ENCODE measurements at places on chromosomes 12 and 14.

- no peak for DNase-seq
These were observed 5.6 kb downstream of the CD9 start for GRCh38 chr12:6205761-6206160.

DNA sequence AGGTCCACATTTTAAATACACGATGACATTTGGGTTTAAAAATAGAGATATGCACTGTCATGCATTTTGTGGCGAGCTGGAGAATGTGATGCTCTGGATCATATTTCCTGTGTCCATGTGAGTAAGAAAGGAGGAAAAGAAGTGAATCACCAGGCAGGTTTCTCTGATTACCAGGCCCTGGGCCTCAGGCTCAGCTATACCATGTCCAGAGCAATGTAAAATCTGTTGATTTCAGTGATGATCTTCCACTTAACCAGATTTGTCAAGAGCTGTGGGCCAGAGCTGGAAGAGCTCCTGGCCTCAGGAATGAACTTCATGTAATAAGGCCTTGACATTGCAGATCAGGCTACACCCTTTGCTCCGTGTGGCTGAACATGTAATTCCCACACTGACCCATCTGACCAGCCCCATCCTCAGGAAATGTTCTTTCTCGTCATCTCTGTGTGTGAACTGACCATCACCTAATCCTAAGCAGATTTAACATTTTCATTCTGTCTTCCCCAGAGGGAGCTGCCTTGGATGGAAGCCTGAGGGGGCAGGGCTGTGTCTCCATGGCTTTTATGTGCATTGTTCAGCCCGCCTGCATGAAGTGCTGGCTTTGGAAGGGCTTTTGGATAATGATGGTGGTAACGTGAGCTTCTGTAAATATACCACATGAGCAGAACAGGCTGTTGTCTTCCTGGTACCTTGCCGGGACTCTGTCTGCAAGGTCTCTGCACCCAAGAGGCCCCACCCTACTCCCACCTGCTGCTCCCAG lies 54.5 kb downstream of the CRACR2A start:
- DNase-seq, result no peak

DNA sequence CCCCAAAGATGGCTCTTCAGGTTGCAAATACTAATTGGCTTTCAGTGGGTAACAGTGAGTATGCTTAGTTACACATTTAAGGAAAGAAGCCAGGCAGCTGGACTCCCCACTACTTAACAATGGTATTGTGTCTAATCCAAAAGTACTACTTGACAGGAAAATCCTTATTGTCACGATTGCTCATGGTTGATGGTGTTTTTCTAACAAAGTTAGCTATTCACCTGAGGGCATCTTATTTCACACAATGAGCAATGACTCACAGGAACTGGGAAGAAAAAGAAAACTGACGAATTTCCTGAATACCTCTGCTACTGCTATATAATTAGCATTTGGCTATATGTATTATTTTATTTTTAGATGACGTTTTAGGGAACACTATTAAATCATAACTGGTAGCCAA lies 33.4 kb upstream of the ALG10 start:
- DNase-seq, result no peak

- DNase-seq, result no peak
These were observed 76.3 kb downstream of the SCAF11 start for GRCh38 chr12:45914090-45914489.

DNA sequence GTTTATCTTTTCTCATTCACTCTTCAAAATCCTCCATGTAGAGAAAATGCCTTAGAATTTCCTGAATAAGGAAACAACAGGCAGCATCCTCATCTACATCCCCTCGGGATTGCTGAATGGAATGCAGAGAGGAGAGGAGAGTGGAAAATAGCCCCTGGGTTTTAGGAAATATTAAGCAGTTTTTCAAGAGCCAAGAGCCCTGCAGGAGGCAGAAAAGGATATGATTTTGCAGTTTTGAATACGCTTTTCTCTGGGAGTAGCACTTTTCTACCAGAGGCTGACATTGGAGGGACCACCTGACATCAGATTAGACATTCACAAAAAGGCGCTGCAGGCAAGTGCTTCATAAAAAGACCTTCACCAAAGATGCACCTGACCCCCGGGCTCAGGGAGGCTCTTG lies 362.2 kb upstream of the SFSWAP start:
- no peak for DNase-seq

- DNase-seq, result peak; percentile 80
These were observed 3.9 kb upstream of the LRP1 start for GRCh38 chr12:57124261-57124877.

DNA sequence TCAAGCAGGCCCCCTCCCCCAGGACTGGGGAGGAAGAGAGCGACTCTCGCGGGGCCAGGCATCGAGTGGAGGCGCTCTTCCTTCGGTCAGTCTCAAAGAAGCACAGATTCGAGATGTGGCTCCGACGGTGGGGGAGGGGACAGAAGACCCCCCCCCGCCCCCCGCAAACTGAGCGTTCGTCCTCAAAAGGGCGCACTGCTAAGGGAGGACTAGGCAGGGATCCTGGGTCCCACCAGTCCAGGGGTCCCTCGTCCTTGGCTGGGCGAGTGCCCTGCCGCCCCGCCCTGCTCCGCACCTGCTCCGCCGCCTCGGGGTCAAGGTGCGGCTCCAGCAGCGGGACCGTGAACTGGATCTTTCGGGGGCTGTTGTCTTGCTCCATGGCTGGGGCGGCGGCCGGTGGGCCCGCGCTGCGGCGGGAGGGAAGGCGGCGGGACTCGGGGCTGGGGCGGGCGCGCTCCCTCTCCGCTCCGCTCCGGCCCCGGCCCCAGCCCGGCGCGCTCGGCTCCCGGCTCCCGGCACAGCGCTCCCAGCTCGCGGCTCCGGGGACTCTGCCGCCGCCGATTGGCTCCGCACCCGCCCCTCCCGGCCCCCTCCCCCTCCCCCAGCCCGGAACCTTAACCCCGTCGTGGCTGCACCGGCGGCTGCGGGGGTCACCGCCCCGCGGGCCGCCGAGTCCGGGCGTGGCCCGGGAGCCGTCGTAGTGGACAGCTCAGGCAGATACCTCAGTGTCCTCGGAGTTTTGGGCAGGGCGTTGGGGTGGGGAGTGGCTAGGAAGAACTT lies at the start of gene PPP1R1A:
Gene PPP1R1A, minus strand, starts transcription at position 550 of the 780 bp plus-strand sequence. Its CDS starts 171 bp downstream, at position 379.
- no peak for DNase-seq

- DNase-seq, result no peak
These were observed 618 bp downstream of the RBP5 start for GRCh38 chr12:7127916-7128626.

DNA sequence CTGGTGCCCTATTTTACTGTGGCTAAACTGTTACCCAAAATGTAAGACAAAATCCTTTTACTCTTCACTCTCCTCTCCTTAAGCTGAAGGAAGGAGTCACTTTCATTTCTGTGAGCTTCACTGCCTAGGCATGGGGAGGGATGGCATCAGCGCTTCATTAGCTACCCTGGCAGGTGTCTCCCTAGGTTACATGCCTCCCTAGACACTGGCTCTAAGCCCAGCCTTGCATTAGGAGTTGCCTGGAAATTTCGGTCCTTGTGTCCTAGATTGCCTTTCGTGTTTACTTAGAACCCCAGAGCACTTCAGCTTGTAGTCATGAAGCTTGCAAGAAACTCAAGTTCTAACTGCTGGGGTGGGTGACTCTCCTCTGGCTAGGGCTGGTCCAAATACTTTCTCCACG lies 520.5 kb upstream of the STXBP6 start:
- DNase-seq, result no peak

GRCh38 chr12:103799857-103800771 lies 40.9 kb downstream of the NT5DC3 start:
- no peak for DNase-seq

GRCh38 chr12:77189901-77190416 lies 124.6 kb upstream of the E2F7 start:
- DNase-seq, result no peak

DNA sequence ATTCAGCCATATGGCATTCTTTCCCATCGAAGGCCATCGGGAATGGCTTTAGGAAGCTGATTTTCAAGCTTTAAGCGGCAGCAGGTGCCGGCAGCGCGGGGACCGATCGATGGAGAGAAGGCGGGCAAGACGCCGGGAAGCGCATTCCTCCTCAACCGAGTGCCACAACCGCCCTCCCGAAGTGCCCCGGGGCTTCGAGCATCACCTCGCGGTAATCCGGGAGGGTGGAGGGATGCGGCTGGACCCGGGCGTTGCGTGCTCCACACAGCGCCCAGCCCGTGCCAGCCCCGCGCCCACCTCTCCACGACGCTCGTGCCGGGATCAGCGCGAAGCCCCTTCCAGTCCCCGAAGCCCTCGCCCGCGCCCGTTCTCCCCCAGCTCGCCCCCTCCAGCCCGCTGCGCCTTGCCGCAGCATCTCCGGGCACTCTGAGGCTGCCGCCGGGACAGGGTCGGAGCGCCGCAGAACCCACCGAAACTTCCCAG lies 3.2 kb downstream of the USP44 start:
- peak; percentile 35 for DNase-seq

DNA sequence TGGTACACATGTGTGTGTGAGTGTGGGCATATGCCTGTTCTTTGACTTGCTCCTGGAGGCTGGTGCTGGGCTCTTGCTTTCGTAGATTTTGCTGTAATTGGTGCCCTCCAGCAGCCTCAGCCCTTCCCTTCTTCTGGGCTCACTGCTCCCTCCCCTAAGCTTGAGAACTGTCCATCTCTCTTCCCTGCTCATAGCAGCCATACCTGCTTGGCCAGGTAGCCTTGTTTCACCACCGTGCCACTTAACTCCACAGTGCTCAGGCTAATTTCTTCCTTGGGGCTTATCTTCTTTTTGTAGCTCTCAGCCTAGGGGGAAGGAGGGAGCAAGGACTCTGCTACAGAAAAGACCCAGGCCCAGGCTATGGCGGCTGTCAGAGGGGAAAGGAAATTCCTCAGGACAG lies 19.8 kb downstream of the PLEK2 start:
- no peak for DNase-seq

DNA sequence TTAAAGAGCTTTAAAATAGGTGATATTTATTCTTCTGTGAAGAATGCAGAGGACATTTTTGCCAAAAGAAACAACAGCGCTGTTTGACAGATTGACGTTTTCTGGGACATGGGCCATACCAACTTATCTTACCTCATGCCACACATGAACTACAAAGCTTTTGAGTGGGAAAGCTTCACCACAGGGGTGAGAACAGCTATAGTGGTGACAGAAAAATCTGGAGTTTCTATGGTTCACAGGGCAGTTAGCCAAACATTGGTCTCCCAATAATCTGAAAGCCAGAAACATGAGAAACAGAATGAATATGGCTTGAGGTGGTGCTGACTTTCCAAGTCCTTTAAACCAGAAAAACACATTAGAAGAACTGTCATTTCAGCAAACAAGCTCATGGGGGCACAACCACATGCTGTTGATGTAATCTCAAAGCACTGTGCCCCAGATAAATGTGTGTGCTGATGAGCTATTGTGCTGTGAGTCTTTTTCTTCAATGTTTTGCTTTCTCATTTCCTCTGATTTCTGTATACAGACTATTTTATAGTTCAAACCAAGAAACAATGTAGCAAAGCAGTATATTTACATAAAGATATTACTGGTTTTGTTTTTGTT lies 905.4 kb downstream of the SLC16A7 start:
- no peak for DNase-seq

- DNase-seq, result no peak
These were observed 212.5 kb downstream of the CHST11 start for GRCh38 chr12:104669089-104669721.

- DNase-seq, result no peak
These were observed 117.1 kb downstream of the RPS6KA5 start for GRCh38 chr14:90943367-90943766.

DNA sequence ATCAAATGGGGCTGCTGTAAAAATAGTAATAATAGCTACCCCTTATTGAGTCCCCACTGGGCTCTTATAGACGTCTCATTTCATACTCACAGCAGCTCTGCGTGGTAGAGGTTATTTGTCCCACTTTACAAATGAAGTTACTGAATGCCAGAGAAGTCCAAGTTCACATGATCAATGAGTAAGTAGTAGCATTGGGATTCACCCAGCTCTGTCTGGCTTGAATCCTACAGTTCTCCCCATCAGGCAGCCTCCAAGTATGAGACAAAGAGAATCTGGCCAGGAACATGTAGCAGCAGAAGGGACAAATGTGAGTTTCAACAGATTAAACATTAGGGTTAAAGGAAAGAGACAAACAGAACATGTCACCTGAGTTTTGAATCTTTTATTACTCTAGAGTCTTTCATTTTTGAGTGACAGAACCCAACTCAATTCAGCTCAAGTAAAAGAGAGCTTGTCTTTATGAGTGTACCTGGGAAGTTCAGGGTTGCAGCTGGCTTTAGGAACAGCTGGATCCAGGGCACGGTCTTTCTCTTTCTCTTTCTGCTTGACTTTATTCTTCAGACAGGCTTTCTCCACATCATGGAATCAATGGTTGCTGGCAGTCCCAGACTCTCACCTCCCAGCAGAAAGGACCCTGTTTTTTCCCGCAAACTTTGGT lies 64.1 kb upstream of the JDP2 start:
- DNase-seq, result no peak

- no peak for DNase-seq
These were observed 510.4 kb downstream of the TMEM132D start for GRCh38 chr12:129393357-129393937.

DNA sequence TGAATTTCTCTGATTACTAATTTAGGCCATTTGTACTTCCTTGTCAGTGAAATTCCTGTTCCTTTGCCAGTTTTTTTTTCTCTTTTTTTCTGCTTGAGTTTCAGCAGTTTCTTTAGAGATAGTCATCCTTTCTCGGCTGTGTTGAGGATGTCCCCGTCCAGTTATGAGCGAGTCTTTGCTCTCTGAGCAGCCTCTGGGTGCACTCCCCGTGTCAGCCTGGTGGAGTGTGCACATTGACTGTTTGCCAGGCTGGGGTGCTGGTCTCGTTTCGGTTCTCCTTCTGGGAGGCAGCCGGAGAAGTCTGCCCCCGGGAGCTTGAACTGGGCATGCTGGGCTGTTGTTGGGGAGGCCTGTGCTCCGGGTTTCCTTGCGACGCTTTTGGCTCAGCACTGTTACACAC lies 3.0 kb downstream of the PACS2 start:
- peak; percentile 30 for DNase-seq

GRCh38 chr12:2414810-2415567 lies 362.2 kb downstream of the CACNA1C start:
- no peak for DNase-seq

DNA sequence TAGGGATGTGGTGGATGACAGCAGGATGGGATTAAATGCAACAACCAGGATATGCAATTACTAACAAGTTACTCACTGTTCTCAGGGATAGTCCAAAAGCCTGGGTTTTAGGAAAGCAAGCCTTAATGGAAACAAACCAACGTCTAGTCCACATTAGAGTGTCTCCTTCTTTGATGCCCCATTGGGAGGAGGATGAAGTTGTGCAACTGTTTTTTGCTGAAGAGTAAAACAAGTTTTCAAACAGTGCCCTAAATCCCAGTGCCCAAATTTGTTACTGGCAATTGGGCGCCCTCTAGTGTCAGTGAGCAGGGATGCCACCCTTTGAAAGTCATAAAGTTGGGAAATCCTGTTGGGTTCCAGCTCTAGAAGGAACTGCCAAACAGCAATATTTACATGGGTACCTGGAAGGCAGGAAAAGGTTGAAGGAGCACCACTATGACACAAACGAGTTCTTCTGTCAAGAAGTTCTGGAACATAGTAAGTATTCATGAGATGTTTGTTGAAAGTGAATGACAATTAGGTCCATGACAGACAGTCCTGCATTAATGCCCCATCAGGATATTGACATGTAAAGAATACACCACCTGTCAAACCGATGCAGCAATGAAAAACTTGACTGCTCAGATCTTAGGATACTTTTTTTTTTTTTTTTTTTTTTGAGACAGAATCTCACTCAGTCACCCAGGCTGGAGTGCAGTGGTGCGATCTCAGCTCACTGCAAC lies 11.1 kb upstream of the DPF3 start:
- DNase-seq, result peak; percentile 59

GRCh38 chr14:91401751-91402150 lies 15.9 kb downstream of the CCDC88C start:
- DNase-seq, result no peak

Data from activated CD4-positive, alpha-beta T cell treated with anti-CD3 and anti-CD28 coated beads, Interleukin-2, amount 50 U/mL, for 48 hours (primary cell).